Activated T-helper 2 cell treated with anti-CD3 and anti-CD28 coated beads, Interferon-gamma antibody, Interleukin-2, Interleukin-4, amounts not matched to agents 10 μg/mL and 5 μg/mL and 100 μg/mL, durations not matched to agents 14 hours and 24 hours and 36 hours (primary cell): ENCODE measurements at places on chromosomes 2 and 18. TPM values are rescaled to one million over a fixed set of nuclear protein-coding genes. Genes with fewer than 3 reads are reported as not detected.

Gene GALNT5
- not detected in 2 replicates for total RNA-seq

Gene NXPH2
- total RNA-seq = not detected in 2 replicates

Gene TMEM163
- total RNA-seq = 0.09 and 0.27 TPM in 2 replicates

Gene ADRA2B
- total RNA-seq = 0.09 and 0.21 TPM in 2 replicates

Gene REG1B
- not detected in 2 replicates for total RNA-seq

Gene TMEM198
- 3.8 and 4.9 TPM in 2 replicates for total RNA-seq

Gene ARHGAP25
- total RNA-seq = 39.9 and 41.3 TPM in 2 replicates

Gene KCNG2
- not detected in 2 replicates for total RNA-seq

Gene ADGRF3
- total RNA-seq = 1.6 and 3.1 TPM in 2 replicates

Gene TNFRSF11A
- 38.2 and 43.0 TPM in 2 replicates for total RNA-seq

Gene CYP1B1
- 8.6 and 10.9 TPM in 2 replicates for total RNA-seq

Gene DNAJC5G
- not detected in 2 replicates for total RNA-seq

Gene LRRC30
- total RNA-seq = not detected in 2 replicates

Gene HOXD12
- total RNA-seq = not detected in 2 replicates

Gene CD28
- 53.6 and 59.3 TPM in 2 replicates for total RNA-seq

Gene DUSP2
- total RNA-seq = 238 and 260 TPM in 2 replicates

Gene SLC8A1
- 5.5 and 5.7 TPM in 2 replicates for total RNA-seq

Gene KIF1A
- total RNA-seq = 0.97 and 2.2 TPM in 2 replicates

Gene NRP2
- 59.9 and 61.7 TPM in 2 replicates for total RNA-seq
